ENCODE measurements at places on chromosomes 2 and 18.

GRCh38 chr2:63843791-63844190, 2.1 kb downstream of the UGP2 start:
- DNase-seq, result no peak

DNA sequence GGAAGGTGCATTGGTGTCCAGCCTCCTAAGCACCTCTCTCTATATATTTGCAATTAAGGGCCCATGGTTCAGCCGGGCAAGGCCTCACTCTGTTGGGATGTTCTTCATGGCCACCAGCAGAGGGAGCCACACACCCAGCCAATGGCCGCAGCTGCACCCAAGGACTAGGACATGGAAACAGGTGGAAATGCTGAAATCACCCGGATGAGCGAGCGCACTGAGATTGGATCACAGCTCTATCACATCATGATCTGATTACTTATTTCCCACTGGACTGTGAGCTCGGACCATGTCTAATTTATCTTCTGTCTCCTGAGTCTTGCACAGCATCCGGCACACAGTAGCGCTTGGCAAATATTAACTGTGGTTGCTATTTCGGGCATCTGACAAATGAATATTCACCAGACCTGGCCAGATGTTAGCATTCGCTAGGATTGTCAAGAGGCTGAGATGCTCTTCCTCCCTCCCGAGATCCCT, 31.2 kb downstream of the KIF3C start:
- peak; percentile 89 for DNase-seq

DNA sequence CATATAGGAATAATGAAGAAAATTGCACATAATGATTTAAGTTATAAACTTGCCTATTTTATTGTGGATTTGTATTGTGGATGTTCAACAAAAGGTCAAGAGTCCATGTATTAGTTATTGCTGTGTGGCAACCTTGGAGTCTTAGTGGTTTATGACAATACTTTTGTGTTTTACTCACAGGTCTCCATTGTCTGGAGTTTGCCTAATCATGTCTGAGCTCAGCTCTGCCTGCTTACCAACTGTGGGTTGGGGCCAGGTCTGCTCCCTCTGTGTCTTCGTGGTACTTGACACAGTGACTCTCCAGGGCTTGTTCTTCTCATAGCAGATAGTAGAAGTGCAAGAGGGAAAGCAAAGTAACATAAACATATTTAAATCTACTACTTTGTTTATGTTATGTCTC, 382.5 kb downstream of the CBLN2 start:
- DNase-seq, result no peak

- no peak for DNase-seq
Observed at GRCh38 chr2:230931556-230932231, 6.7 kb upstream of the GPR55 start.

DNA sequence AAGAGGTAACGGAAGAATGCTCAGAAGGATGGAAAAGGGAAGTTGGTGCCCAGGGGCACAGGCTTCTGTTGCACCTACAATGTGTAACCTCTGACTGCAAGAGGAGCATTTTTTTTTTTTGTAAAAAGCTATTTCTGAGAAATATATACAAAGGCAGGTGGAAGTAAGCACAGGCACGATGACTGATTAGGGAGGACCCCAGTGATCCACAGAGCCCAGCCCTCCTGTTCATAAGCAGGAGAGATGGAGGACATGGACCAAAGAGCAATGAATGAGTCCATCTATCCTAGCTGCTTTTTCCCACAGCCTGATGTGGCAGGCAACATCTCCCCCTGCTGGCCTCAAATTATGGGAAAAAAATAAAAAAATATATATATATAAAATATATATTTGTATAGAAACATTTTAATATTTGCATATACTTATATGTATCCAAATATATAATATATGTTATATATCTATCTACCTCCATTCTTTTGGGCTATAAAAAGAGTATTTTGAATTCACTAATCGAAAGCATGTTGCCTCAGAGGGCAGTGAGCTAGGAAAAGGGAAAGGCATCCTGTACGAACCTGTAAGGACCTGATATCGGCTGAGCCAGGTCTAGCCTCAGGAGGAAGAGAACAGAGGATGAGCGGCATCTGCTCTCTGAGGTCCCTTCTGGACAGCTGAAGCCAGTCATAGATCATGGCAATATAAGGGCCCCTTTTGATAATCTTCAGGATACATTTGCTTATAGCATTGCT, 166.0 kb upstream of the STK17B start:
- DNase-seq, result peak; percentile 61

DNA sequence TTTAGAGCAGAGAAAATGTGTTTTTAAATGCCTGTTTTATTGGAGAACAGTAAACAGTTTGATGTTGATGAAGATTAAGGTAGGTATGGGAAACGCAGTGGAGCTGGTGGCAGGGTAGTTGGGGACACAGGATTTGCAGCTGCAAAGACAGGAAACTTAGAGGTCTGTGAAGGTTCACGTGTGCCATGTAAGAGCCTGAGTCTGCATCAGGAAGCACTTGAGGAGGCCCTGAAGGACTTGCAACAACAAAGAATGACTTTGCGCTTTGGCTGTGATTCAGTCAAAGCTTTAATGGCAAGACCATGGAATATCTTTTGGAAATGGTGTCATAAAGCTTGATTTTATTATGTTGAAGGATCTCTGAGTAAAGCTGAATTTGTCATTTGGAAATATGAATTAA, 347.6 kb upstream of the KCNJ3 start:
- DNase-seq, result no peak

DNA sequence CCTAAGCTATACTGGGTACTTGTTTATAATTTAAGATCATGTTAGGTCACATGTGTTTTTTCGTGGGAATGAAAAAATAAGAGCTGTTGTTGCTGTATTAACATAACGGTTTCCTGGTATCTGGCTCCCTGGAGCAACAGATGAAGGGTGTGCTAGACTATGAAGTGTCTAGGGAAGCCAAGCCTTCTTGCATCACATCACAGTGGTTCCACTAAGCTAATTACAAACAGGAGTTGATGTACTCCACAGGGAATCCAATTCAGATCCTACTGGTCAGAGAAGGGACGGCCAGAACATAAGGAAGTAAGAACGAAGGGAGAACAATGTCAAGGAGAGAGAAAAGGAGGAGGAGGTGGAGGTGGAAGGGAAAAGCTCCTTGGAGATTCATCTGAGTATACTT, 193.0 kb upstream of the CYP26B1 start:
- DNase-seq, result no peak
